Stimulated activated CD4-positive, alpha-beta T cell treated with anti-CD3 and anti-CD28 coated beads, Interleukin-15, amount 100 ng/mL, for 1 hour (primary cell): ENCODE measurements at places on chromosomes 4 and X.

- DNase-seq: no peak
Observed at GRCh38 chr4:45931154-45931553, 192.7 kb downstream of the GABRG1 start.

- no peak for DNase-seq
Observed at GRCh38 chr4:100981447-100982204, 365.7 kb downstream of the PPP3CA start.

GRCh38 chrX:151722241-151722846 is 6.5 kb downstream of the FATE1 start:
- no peak for DNase-seq

DNA sequence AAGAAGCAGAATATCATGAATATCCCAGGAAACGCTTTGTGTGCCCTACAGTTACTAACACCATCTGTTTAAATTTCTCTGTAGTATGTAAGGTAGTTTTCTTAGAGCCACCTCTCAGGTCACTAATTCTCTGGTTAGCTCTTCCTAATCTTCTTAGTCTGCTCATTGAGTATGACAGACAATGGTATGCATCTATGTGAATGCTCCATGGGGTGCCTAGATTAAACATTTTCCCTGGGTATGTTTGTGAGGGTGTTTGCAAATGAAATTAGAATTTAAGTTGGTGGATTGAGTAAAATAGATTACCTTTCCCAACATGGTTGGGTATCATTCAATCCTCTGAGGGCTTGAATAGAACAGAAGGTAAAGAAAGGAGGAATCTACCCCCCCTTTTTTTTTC is 233.0 kb downstream of the PCDH18 start:
- no peak for DNase-seq

- DNase-seq: no peak
Observed at GRCh38 chr4:34187056-34187455, 2057.3 kb downstream of the ARAP2 start.

DNA sequence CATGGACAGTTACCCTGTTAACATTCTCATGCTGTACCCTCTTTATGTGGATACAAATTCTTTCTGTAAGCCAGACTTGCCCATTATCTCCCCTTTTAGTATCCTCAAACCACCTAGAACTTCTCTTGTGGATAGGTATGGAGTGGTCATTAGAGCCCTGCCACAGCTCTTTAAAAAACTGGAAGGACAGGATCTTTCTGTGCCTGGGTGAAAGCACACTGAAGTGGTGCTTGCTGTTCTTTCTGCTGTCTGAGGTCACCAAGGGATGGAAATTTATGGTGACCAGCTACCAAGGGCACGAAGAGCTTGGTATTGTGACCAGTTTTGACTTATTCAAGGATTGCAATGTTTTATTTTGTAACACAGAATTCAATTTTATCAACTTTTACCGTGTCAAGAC is 344.2 kb downstream of the CBLL2 start:
- DNase-seq: no peak
